ENCODE measurements at places on chromosomes 2 and 18.

GRCh38 chr2:127517465-127517864 lies 8.8 kb downstream of the IWS1 start:
- DNase-seq: no peak

DNA sequence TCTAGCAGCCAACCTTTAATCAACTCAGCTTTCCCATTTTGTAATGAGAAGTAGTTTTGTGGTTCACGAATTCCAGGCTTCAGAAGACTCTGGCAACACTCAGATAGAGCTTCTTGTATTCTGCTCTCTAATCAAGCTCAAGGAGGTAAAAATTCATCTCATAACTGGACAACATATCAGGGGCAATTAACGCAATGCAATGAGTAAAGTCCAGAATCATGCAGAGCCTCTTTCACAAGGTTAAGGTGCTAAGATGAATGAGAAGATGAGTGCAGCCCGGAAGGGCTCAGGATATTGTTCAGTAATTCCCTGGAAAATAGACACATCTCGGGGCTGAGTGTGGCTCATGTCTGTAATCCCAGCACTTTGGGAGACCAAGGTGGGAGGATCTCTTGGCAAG lies 527.7 kb downstream of the SOX11 start:
- DNase-seq: no peak

- DNase-seq: no peak
Observed at GRCh38 chr2:190584980-190585661, 50.6 kb upstream of the NEMP2 start.

- DNase-seq: no peak
Observed at GRCh38 chr2:239700686-239701345, 300.0 kb upstream of the HDAC4 start.
